ENCODE measurements at places on chromosomes 4 and X.

GRCh38 chr4:87553182-87553581, 24.0 kb upstream of the SPARCL1 start:
- no peak for DNase-seq

- DNase-seq, result no peak
Observed at GRCh38 chrX:31931225-31931624, 859.4 kb upstream of the FTHL17 start.

DNA sequence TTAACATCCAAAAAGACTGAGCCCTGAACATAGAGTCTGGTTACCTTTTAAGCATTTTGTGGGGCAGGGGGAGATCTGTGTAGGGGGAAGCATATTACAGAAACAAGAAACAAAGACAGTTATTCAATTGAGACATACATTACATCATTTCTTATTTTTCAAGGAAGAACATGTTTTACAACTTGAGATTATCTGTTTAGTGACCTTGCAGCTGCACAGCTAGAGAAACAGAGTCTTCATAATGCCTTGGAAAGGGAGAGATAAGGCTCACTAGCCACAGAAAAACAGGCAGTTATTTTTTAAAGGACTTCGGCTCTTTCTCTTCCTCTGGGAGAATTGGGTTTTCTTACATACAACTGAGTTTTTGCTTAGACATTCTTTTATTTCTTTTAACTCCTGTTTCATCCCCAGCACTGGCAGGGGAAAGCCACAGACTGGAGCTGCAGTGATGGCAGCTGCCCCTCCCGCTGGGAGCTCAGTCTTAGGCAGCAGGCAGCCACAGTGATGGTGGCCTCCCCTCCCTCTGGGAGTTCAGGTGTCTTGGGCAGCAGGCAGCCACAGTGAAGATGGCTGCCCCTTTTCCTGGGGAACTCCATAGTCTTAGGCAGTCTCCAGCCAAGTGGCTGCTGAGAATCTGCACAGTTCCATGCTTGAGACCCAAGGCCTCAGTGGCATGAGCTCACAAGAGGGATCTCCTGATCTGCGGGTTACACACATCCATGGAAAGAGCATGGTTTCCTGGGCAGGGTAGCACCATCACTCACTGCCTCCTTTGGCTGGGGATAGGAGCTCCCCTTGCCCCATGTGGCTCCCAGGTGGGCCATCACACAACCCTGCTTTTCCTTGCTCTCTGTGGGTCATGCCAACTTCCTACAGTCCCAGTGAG, 19.4 kb upstream of the TMPRSS11F start:
- no peak for DNase-seq

DNA sequence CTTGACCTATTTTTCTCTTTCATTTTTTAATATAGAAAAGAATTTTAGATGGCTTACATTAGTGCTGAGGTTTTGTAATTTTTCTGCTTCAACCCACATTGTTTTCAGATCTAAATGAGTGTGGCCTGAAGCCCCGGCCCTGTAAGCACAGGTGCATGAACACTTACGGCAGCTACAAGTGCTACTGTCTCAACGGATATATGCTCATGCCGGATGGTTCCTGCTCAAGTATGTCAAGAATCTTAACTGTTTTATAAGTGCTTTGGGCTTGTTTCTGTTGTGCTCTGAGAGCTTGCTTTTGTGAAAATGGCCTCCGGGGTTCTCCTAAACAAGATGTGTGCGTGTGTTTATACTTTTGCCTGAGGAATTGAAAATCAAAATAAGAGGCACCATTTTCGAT, 41.6 kb downstream of the NPNT start:
- no peak for DNase-seq

GRCh38 chrX:41055740-41056139, 29.5 kb upstream of the USP9X start:
- no peak for DNase-seq

DNA sequence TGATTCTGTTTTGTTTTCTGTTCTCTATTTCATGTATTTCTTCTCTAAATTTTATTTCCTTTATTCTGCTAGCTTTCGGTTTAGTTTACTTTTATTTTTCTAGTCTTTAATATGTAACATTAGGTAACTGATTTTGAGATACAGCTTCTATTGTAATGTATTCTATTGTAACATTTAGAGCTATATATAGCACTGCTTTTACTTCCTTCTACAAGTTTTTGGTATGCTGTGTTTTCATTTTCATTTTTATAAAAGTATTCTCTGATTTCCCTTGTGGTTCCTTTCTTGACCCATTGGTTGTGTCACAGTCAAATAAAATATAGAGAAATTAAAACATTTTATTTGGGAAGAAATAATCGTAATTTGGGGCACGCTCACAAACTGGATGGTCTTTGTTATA, 13.9 kb upstream of the CT47A1 start:
- DNase-seq, result no peak

DNA sequence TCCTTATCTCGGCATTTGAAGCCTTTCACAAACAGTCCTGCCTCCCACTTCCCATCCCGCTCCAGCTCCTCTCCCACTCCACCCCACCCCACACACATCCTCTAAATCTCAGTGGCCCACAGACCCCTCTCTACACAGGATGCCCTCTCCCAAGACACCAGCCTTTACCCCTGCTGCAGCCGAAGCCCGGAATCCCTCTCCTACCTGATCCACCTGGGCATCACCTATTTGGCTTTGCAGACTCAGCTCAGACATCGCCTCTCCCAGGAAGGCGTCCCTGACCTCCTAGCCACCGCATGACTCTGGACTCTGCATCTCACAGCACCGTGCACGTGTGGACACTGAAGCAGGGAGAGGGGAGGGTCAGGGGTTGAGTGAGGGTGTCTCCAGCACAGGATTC, 11.5 kb downstream of the PPP2R2C start:
- no peak for DNase-seq

GRCh38 chr4:51931461-51931860, 88.5 kb downstream of the DCUN1D4 start:
- DNase-seq, result no peak

- peak; percentile 30 for DNase-seq
Observed at GRCh38 chr4:140149846-140150635, 3.9 kb downstream of the MAML3 start.

DNA sequence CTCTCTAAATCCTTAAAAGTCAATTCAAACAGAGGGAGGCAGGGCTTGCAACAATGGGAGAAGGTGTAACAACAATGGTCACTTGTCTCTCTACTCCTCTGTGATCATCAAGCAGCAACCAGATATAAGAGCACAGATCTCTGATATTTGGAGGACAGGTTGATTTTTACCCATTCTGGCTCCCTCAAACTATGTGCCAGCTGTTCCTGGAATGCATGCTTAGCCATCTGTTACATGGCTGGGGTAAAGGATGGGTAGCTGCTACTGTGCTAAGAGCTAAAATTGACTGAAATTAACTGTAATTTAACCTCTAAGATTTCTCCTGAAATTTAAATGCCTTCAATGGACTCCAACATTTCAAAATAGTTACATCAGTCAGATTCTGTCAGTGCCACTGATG, 1459.9 kb downstream of the PCDH7 start:
- DNase-seq, result no peak

DNA sequence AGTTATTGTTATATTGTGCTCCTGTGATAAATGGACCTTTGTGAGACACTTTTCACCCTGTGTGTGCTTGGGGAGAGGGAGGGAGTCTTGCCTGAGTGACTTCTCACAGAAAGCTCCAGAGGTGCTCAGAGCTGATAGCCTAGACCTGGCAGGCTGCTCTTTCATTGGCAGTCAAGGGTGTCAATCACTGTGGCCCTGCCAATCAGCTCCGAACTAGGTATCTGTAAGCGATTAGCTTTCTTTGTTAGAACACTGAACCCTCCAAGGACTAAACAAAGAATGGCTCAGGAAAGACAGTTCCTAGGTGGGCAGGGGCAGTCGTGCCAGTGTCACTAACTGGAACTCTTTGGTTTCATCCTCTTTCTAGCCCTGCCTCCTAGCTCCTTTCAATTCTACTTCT, 2.7 kb upstream of the NALF2 start:
- no peak for DNase-seq

DNA sequence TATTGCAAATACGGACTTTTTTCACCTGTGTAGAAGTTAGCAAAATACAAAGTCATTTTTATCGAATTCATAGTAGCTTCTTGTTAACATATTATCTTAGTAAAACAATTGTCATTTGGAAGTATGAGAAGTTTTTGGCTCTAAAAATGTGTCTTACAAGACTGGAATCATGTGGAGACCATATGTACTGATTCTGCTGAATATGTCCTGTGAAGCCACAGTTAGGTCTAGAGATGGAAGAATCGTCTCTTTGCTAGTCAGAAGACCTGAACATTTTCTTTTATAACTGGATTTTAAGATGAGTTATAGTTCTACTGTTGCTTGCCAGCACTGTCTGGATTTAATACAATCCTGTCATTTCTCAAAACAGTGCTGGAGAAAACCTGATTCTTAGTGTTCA, 29.0 kb downstream of the TMEM165 start:
- no peak for DNase-seq

GRCh38 chr4:932713-933070, 432 bp downstream of the TMEM175 start:
- no peak for DNase-seq

DNA sequence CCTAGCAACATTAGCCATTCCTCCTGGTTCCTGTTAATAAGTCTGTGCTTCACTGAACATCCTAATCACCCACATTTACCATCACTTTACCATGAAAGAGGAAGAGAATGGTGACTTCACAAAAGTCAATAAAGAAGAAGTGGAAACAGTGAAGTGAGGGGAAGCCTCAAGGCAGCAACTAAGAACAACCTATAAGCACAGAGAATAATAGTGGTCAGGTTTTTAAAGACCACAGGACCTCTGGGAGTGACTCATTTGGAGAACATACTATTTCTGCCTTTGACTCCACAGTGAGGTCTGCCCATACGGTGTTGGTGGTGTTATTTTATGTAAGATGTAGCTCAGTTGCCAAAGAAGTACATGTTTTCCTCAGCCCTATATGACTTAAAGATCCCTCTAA, 86.0 kb upstream of the TET2 start:
- no peak for DNase-seq

- no peak for DNase-seq
Observed at GRCh38 chr4:165711436-165711835, 161.6 kb upstream of the TLL1 start.

DNA sequence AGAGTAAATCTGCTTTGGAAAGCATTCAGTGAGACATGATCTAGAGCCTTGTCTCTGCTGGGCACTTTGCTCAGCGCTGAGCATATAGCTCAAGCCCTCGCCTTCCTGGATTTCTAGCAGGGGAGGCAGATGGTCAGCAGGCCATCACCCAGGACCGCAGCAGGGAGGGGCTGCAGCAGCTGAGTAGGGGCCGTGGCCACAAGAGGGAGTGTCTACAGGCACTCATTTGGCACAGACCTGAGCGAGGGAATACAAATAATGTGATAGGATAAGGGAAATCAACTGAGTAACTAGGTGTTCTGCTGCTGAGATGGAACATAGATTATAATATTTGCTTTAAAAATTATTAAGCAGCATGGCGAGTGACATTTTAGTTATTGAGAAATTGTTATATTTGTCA, 30.2 kb downstream of the OFD1 start:
- DNase-seq, result no peak

GRCh38 chr4:15027921-15028435, 25.7 kb downstream of the CPEB2 start:
- no peak for DNase-seq

DNA sequence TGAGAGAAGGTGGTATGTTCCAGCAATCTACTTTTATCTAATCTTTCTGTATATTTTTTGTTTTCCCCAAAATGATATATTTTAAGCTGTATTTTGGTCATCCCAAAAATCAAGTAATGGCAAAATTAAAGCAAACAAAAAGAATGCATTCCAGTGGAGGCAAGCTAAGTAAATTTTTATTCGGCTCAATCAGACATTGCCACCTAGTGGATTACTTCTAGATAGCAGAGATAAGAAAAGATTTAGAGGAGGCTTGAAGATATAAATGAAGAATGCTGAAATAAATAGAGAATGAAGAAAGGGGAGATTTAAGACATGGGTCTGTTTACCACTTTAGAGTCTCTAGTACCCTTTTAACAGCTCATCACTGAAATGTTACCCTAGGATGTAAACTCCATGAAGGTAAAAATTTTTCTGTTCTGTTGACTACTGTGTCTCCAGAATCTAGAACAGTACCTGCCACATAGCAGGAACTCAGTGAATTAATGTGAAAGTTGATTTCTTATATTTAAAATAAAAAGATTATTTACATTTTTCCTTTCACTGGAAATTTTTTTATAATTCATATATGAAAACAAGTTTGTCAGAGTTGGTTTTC, 110.9 kb upstream of the ANK2 start:
- no peak for DNase-seq

DNA sequence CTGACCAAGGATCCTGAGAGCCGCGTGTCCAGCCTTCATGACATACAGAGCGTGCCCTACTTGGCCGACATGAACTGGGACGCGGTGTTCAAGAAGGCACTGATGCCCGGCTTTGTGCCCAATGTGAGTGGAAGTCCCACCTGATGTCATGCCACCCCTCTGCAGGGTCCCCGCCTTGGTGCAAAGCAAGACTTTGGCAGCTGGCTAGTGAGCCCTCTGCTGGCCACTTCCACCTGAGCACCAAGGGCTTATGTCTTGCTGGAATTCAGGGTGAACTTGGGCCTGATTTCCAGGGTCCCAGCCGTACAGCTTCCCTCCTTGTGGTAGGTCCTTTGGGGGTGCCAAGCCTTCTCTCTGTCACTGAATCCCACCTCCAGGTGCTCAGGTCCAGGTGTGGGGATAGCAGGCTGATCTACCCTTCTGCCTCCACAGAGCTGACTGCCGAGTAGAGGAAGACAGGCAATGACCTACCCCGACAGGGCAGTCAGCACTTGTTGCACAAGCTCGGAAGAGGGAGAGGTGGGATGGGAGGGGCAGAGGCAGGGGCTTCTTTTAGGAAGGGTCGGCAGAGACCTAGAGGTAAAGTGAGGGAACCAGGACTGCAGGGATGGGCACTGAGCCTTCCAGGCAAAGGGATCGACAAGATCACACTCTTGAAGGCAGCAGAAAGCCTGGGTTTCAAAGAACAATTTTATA, 248.1 kb downstream of the EVC2 start:
- DNase-seq, result no peak

All from activated naive CD4-positive, alpha-beta T cell (primary cell).